Progenitor cell of endocrine pancreas (in vitro differentiated cells): ENCODE measurements at places on chromosomes 4 and X.

DNA sequence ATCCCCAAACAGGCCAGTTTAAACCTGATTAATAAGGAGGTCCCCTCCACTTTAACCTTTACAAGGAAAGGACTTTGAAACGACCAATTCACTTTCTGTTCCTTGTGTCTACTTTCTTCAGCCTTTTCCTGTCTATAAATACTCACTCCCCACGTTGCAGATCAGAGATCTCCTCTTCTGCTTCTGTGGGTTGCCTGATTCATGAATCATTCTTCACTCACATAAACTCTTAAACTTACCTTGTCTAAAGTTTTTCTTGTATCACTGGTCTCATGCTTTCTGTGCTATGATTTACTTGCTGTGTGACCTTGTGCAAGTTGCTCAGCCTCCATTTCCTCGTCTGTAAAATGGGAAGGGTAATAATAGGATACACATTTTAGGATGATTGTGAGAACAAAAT lies 236.1 kb downstream of the QDPR start:
- no peak for DNase-seq

DNA sequence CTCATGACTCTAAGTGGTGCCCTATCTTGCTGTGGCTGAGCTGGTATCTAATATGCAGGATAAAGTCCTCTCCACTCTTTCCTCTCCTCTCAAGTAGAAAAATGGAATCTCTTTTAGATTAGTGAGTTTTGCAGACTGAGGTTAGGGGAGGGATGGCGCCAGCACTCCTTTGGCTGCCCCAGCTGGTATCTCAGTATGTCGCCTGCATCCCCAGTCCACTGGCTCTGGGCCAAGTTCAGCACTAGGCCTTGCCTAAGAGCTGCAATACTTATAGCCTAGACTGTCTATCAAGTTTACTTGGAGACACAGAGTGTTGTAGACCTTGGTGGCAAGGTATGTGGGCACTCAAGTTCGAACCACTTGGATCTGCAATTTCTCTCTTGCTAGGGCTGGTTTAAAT lies 351.3 kb downstream of the NAP1L3 start:
- DNase-seq, result no peak

- no peak for DNase-seq
These were observed 58.7 kb upstream of the KDR start for GRCh38 chr4:55183926-55184599.

DNA sequence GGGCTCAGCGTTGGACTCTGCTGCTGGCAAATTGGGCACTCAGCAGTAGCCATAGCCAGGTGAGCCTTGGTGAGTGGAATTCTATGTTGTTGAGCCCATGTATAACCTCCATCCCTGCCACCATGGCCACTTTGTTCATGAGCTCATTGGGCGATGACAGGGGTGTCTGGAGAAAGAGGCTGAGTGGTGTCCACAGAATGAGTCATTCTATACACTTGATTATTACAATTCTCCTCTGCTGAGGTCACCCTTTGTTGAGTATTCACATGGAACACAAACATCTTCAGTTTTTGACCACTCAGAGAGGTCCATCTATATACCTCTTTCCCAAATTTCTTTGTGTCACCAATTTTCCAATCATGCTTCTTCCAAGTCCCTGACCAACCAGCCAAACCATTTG lies 1341.7 kb downstream of the PCDH7 start:
- DNase-seq, result no peak

DNA sequence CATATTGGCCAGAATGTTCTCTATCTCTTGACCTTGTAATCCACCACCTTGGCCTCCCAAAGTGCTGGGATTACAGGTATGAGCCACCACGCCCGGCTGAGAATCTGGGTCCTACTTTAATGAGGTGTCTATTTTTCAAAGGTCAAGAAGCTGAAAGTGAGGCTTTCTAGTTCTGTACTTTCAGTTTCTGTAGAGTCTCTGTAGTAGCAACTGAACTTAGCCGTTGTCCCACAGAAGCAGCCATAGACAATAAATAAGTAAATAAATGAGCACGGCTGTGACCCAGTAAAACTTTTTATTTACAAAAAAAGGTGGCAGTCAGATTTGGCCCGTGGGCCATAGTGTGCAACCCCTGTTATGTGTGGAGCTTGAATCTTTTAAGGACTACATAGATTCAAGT lies 92.0 kb downstream of the FNIP2 start:
- DNase-seq, result no peak

GRCh38 chr4:162201673-162202072 lies 37.9 kb upstream of the FSTL5 start:
- no peak for DNase-seq

- DNase-seq, result no peak
These were observed 141.9 kb downstream of the SLIT2 start for GRCh38 chr4:20393486-20394100.

- DNase-seq, result no peak
These were observed 50.8 kb upstream of the NAF1 start for GRCh38 chr4:163217505-163217904.

DNA sequence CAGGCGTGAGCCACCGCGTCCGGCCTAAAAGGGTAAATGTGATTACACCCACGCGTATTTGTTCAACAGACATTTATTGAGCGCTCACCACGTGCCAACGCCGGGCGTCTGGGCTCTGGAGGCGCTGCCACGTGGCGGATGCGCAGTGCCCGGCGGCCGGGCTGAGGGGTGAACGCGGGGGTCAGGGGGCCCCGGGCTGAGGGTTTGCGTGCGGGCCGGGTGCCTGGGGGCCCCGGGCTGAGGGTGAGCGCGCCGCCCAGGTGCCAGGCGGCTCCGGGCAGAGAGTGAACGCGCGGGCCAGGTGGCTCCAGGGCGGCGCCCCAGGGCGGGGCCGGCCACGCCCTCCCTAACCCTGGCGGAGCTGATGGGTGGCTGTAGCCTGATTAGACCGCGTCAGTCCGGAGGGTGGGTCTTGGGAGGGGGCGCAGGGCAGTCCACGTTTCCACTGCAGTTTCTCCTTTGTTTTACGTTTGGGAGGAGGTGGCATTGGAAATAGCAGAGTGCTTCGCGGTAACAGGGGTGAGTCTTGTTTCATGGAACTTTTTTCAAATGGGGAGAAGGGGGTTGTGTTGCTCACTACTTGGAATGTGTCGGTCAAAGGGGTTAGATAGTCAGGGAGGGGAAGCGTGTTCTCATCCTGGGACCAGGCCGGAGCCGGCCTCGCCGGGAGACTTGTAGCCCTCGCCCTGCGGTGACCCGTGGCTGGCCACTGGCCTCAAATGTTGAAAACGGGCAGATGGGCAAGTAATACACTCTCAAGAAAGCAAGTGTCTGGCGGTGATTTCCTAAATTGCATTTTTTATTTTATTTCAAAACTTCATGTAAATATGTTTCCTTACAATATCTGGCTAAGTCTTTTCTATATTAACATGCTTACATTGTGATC lies at the start of gene ZFP42:
TSS of gene ZFP42 (plus strand) at position 450 of the 886 bp plus-strand sequence. CDS start 7,037 bp downstream, outside the sequence.
- no peak for DNase-seq

DNA sequence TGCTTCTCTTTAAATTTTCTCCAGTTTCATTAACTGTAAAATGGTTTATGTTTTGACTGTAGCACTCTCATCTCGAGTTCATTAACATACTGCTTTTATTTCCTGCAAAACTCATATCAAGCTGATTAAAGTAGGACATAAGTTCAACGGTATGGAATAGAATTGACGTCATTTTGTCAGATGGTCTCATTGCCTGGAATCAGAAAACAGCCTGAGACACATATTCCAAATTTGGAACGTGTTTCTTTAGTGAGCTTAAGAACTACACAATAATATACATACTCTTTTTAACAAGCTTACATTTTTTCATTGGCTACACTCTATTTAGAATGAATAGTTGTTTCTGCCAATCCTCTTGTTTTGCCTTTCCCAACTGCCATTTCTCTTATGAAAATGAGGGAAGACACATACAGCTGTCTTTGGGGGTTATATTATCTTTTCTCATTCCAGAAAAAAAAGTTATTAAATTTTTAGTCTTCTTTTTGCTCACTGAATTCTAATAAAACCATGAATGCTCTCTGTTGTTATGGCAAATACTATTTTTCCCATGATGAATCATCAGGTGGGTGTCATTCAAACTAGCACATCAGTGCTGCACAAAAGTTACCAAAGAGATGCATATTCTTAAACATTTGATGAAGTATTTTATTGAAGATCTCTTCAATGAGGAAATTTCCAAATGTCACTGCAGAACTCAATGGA lies 162.8 kb downstream of the GABRB1 start:
- DNase-seq, result no peak

DNA sequence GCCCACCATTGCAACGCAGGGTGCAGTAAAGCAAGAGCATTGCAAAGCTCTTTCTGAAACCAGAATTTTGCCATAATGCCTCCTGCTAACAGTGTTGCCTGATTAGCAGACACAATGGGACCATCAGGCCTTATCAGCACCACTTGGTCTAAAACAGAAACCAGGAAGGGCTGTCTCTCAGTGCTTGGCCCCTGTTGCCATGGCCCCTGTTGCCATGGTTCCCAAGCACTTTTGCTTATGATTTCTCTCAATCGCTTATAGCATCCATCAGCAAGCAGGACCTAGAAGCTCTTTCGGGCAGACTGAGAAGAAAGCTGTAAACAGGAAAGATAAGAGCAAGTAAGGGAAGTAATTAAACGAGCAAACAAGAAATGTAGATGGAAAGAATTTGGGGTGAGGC lies 36.8 kb downstream of the RTL5 start:
- DNase-seq, result no peak

DNA sequence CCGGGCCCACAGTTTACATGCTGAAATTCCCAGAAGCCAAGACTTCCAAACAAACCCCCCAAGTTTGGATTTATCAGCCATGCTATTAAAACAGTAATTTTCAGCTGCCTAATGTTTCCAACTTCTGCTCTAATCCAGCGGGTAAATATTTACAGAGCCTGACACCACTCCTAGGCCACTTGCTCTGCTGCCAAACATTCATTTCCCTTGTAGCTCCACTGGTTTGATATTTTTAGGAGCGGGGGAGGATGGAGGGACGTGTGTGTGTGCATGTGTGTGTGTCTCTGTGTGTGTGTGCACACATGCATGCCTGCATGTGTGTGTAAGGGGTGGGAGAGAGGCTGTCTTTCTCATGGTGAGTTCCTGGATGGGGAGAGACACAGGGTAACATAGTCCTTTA lies 115.7 kb upstream of the PJA1 start:
- no peak for DNase-seq

DNA sequence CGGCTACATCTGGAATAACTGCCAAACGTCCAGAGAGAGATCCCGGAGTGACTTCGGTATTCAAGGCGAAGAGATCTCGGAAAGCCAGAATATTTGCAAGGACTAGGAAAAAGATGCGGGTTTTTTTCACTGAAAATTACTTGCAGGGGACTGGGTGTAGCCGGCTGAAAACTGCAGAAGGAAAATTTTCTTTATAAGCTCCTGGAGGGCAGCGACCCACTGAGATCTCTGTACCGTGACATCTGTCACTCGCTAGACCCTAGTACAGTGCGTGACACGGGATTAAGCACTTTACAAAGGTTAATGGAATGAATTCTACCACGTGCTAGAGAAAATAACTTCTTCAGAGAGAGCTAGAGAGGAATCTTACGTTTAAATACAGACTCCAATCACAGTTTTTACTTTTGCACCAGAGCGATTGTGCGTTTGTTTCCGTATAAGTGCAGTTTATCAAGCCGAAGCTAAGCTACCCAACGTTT lies 1.1 kb upstream of the LCORL start:
- DNase-seq, result no peak

DNA sequence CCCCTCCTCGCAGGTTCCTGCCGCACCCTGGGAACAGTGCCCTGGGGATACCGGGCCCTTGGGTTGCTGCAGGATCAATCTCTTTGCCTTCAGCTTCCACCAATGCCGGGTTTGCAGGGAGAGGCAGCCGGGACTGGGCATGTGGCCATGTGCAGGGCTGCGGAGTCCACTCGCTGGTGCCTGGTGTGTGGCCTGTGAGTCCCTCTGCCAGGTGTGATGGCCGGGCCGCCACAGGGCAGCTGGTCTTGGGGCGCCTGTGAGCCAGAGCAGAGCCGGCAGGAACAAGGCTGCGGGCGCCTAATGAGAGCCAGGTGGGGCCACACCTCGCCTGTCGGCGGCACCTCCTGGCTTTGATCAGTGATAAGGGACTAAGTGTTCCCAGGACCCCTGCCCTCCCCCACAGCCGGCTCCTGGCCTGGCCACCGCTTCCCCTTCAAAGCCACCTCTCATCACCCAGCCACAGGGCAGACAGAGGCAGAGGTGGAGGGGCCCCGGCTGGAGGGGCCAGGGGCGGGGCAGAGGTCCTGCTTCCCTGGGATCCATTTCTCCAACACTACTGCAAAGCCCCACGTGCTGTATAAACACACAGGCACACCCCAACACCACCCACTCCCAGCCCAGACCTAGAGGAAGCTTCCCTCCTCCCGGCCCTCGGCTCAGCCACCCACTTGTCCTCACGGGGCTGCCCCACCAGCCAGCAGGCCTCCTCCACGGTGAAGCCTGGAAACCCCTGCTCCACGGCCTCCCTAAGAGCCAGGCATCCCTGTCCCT lies 132.7 kb downstream of the CPZ start:
- DNase-seq, result no peak

GRCh38 chr4:173235050-173235449 lies 66.4 kb downstream of the GALNT7 start:
- DNase-seq, result no peak

GRCh38 chr4:108940149-108940548 lies 177.3 kb upstream of the ETNPPL start:
- no peak for DNase-seq

DNA sequence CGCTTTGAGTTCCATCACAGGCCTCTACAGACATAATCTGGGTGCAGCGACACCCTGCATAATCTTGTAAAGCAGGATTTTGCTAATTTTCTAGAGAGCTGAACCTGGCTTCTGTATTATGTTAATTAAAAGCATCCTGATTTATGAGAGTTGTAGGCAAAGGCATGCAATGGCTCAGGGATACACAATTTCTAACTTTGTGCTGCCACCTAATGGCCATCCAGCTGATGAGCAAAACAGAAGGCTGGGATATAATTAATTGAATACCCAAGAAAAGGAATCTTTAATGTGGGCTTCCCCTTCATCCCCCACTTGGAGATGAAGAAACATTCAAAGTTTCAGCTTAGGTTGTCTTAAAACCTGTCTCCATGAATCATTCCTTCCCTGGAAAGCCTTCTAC lies 78.1 kb downstream of the BMP15 start:
- DNase-seq, result no peak

GRCh38 chr4:80035336-80035735 lies 37.7 kb downstream of the ANTXR2 start:
- DNase-seq, result no peak

DNA sequence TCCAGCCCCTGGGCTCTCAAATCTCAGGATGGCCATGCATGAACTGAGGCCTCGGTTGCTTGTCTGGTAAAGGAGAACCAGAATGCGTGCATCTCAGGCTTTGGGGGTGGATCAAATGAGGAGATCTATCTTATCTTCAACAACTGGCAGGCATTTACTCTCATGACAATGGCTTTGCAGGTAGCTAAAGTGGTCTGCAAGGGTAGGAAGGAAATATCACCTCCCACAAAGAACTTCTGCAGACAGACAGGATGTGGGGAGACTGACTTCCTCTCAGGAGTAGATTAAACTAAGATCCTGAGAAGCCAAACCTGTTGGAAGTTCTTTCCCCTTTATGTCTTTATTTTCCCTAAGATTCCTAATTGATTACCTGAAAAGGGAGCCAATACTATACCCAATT lies 7.8 kb downstream of the LDB2 start:
- no peak for DNase-seq
